ENCODE measurements at places on chromosomes 3 and 15.

- no peak for DNase-seq
Measured at GRCh38 chr3:143206955-143207337, 87.4 kb downstream of the CHST2 start.

- DNase-seq: no peak
Measured at GRCh38 chr15:98703126-98703685, 54.9 kb downstream of the IGF1R start.

GRCh38 chr3:59189526-59189925 lies 139.7 kb upstream of the CFAP20DC start:
- no peak for DNase-seq

DNA sequence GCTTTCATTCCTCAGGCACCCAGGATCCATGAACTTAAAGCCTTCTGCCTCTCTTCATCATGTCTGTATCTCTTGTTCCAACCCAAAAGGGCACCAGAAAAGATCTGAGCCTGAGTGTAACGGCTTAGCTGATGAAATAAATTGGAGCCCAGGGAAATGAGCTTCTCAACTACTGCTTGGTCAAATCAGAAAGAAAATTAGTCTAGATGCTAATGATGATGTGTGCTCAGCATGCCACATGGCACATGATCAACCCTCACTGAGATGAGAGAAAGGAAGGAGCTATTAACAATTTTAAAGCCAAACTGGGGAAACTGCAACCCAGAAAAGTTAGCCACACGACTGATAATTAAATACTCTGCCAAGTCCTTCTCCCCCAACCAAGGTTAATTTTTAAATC lies 325.7 kb downstream of the CNTN3 start:
- no peak for DNase-seq

DNA sequence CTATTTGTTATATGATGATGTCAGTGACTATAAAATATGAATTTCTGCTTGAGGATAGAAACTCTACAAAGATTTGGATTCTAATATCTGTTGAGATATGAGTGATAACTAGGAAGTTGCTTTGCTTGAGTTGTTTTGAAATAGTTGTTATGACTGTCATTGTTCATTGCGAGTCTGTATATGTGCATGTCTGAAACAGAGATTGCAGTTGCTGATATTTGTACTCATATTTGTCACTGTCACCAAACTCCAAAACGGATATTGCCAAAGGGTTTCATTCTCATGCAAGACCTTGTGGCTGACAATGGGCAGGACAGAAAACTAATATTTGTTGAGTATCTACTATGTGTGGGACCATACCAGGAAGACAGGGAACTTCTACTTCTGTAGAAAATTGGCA lies 240.2 kb downstream of the CD47 start:
- DNase-seq: no peak

DNA sequence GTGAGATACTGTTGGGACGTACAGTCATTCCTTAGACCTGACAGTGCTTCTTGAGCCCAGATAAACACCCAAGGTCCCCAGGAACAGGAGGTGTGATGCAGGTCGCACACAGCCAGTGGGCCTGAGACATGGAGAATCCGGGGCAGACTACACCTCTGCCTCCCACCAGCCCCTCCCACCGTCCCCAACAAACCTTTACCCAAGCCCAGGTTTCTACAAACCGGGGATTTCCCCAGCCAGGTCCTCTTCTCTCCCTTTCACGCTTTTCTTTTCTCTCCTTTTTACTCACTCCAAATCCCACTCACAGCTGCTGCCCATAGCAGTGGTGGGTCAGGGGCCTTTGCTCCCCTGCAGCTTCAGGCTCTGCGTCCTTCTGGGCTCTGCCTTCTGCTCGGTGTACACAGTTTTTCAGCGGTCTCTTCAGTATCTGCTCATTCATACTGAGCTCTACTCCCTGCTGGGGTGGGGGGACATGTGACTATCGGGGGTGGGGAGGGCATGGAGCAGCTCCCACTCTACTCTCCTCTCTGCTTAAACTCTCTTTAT lies 4.8 kb upstream of the PCSK6 start:
- no peak for DNase-seq

DNA sequence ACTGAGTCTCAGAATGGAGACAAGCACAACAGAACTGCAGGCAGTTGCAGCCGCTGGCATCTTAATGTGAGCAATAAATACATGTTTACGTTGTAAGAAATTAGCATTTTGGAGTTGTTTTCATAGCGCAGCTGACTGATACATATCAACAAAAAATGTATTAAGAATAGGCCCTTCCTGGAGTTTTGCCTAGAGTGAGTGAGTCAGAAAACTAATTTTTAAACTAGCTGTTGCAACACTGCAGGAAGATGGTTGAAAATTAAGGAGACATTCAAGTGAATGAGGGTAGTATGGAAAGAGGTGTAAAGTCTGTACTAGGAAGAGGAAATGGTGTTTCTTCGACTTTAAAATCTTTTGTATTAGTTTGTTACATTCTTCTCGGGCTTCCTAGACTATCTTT lies 39.6 kb upstream of the TIMP4 start:
- DNase-seq: no peak

GRCh38 chr3:188546835-188547670 lies 393.1 kb downstream of the LPP start:
- no peak for DNase-seq

- no peak for DNase-seq
Measured at GRCh38 chr15:53437985-53438841, 321.2 kb downstream of the WDR72 start.

GRCh38 chr3:83769791-83770663 lies 1188.8 kb upstream of the CADM2 start:
- no peak for DNase-seq

DNA sequence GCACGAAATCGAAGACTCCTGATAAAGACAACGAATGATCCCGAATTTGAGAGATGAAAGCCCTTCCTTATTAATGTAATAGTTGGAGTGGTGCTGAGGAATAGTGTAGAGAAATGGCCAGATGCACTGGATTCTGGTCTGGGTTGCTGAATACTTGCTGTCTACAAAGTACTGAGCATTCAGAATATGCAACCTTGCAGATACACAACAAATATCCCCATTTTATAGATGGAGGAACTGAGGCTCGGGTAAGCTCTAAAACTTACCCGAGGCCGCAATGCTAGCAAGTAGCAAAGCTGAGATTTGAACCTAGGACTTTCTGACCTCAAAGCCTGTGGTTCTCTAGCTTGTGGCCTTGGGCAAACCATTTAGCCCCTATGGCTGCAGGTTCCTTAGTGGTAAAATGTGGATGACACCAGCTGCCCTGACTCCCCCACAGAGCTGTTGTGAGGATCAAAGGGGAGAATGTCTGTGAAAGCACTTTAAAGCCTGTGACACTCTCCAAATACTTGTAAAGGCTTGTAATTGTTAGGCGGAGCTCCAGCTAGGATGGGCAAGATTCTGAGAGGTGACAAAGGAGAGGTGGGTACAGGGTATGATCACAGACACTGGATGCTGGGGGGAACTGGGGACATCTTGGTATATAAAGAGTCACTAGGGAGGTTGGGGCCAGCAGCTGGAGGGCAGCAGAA lies 39.8 kb downstream of the FOXB1 start:
- no peak for DNase-seq

DNA sequence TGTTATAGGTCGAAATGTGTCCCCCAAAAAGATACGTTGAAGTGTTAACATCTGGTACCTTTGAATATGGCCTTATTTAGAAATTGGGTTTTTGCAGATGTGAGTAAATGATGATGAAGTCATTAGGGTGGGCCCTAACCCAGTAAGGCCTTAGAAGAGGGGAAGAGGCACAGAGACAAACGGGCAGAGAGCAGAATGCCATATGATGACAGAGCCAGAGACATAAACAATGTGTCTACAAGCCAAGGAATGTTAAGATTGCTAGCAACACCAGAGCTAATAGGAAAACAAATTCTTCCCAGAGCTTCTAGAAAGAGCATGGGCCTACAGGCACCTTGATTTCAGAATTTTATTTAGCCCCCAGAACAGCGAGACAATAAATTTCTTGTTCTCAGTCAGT lies 693.1 kb upstream of the NECTIN3 start:
- no peak for DNase-seq

DNA sequence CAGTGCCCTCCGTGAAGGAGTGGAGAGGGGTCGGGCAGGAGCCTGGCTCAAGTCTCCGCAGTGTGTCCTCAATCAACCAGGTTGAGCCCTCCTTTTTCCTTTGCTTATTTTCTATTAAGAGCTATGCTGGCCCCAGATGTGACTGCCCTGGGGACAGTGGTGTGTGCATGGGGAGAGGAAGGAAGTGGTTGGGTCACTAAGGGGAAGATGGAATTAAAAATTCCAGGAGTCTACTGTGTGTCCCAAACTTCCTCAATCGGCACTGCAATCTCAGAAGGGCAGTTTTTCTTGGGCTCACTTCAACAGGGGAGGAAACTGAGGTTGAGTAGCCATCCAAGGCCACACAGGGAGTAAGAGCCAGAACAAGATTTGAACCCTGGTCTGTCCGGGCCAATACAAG lies 13.7 kb upstream of the GRIP2 start:
- no peak for DNase-seq

- no peak for DNase-seq
Measured at GRCh38 chr3:119346076-119346496, 51.9 kb downstream of the ARHGAP31 start.

GRCh38 chr3:72696815-72697214 lies 151.4 kb downstream of the SHQ1 start:
- DNase-seq: no peak

GRCh38 chr15:65738649-65739048 lies 53.4 kb downstream of the DENND4A start:
- no peak for DNase-seq

DNA sequence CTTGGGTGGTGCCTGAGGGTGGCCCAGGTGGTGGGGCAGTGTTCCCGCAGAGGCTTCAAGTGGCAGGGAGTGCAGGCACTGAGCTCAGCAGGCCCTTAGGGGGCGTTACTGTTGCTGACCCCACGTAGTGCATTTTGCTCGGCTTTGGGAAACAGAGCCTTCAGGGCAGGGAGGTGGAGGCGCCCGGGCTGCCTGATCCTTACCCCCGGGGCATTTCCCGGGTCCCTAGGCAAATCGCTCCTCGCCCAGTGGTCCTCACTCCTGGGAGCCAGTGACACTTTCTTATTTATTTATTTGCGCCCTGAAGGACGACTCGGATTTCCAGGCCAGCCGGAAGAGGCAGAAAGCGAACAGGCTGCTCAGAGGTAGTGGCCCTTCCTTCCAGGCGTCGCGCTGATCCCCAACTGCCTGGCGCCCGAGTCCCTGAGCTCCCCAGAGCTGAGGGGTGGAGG lies 10.1 kb upstream of the FOXB1 start:
- no peak for DNase-seq

DNA sequence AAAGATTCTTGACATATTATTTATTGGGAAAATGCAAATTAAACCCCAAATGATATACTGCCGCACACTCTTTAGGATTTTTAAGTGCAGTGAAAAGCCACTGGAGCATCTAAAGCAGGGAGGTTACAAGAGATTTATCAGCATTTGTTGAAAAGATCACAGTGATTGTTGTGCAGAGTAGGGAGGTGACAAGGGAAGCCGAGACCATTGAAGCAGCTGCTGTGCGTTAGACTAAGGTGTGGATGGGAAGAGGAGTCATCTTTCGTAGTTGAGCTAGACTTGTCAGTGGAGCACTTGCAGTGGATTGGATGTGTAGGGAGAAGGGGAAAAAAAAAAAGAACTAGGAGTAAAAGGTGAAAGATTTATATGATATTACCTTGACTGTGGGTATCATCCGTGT lies 854.6 kb downstream of the NTRK3 start:
- DNase-seq: no peak

DNA sequence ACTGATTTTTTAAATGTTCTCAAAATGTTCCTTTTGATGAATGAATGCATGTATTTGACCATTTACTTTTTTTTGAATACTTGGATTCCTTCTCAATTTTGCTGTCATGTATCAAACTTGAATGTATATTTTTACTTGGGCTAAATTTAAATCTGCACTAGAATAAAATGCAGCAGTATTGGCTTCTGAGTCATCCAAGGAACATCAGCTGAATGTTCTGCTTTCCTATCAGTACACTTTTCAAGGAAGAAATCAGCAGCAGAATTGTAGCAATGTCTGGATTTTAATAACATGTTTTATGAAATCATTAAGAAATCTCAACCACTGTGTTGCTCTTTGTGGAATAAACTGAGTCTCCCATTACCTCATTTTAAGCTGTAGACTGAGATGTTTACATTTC lies 57.0 kb upstream of the COL6A6 start:
- no peak for DNase-seq

GRCh38 chr3:89698208-89698830 lies 590.9 kb downstream of the EPHA3 start:
- DNase-seq: no peak

GRCh38 chr3:96449803-96450202 lies 364.6 kb upstream of the EPHA6 start:
- no peak for DNase-seq

GRCh38 chr3:10855083-10855870 lies 39.2 kb downstream of the SLC6A11 start:
- no peak for DNase-seq

DNA sequence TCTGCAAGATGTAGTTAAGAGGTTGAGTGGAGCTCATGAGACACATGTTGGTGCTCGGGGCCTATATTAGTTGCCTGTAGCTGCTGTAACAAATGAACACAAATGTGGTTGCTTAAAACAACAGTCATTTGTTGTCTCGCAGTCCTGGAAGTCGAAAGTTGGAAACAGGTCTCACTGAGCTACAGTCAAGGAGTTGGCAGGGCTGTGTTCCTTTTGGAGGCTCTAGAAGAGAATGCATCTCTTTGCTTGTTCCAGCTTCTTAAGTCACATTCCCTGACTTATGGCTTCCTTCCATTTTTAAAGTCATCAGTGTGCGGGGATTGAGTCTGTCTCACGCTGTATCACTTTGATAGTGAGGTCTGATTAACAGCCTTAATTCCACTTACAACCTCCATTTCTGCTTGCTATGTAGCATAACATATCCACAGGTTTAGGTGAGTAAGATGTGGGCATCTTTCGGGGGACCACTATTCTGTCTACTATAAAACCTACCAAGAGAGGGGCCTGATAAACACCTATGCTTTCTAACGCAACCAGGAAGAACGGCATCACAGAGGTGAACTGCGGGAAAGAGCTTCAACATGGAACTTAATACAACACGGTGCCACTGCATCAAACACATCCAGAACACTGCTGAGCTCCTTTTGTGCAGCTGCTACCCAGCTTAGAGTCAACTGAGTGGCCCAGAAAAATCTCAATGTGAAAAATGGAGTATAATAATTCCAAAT lies 119.4 kb downstream of the ATP10A start:
- no peak for DNase-seq

DNA sequence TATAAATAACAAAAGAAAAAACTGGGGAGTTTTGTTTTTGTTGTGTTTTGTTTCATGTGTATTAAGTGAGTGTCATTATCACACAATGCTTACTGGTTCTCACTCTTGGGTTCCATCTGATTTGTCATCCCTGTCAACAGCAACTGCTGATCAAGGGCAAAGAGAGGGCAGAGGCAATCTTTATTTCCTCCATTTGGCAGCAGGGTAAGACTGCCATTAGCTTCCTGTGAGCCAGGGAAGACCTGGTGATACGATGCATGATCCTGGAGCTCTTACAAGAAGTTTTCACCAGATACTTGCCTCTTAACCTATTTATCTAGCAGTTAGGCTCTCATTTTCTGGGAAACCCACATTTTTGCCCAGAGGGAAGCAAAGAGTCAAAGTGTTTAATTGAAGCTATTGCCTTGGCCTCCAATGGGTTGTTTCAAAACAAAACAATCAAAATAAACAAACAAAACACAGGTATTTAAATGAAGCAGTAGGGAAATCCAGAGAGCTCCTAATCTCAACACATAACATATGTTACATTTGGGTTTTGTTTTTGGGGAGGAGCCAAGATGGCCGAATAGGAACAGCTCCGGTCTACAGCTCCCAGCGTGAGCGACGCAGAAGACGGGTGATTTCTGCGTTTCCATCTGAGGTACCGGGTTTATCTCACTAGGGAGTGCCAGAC lies 529.8 kb downstream of the MAGI1 start:
- no peak for DNase-seq

GRCh38 chr3:54237109-54237508 lies 114.8 kb downstream of the CACNA2D3 start:
- no peak for DNase-seq

Measured in stimulated activated CD8-positive, alpha-beta memory T cell treated with anti-CD3 and anti-CD28 coated beads, Interleukin-4, amount 100 ng/mL, for 1 hour (primary cell).